ENCODE measurements at places on chromosomes 12 and 14.

DNA sequence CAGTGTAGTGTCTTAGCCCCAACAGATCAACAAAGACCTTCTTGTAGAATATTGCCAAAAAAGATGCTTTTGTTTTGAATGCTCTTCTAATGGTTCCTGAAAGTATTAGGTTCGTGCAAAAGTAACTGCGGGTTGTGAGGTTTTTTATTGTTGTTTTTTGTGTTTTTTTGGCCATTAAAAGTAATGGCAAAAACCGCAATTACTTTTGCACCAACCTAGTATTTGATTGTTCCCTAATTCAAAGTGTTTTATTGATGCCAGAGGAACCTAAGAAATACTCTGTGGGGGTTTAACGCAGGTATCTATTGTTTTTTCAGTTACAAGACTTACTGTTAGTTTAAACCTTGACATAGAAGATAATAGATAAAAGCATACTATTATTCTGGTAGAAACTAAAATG is 150.8 kb upstream of the DAAM1 start:
- DNase-seq = no peak

GRCh38 chr12:1527789-1528188 is 66.6 kb downstream of the FBXL14 start:
- no peak for DNase-seq

GRCh38 chr12:22180705-22181104 is 134.7 kb downstream of the CMAS start:
- DNase-seq = no peak

DNA sequence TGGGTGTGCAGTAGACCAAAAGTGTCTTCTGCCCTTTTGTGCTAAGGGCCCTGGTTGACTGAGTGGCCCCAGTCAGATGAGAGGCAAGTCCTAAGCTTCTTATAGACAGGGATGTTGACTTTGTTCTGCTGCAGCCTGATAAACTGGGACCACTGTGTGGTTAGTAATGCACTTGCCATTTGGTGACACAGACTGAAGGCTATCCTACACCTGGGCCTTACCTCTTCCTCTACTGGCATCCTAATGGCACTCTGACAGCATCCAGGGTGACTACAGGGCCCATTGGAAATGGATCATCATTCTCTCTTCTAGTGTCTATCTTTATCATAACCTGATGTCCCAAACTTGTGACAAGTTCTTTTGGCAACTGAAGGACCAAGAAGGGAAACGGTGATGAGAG is 3.3 kb downstream of the SDR39U1 start:
- no peak for DNase-seq

- DNase-seq = no peak
Measured at GRCh38 chr12:58881816-58882215, 38.5 kb downstream of the LRIG3 start.

DNA sequence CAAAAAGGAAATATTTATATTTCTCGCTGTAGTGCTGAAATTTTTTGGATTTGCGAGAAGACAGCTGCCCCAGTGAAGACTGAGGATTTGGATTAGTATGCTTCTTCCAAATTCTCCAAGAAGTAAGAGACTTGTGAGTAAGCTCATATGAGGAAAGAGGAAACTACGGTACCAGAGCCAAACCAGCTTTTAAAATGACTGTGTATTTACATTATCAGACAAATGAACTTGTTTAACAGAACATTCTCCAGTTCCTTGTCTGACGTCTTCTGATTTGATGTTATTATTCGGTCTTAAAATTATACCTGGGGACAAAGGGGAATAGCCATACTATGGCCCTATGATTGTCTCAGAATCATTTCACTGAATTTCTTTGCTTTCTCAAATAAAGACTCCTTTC is 8.0 kb downstream of the CLEC12B start:
- DNase-seq = no peak

DNA sequence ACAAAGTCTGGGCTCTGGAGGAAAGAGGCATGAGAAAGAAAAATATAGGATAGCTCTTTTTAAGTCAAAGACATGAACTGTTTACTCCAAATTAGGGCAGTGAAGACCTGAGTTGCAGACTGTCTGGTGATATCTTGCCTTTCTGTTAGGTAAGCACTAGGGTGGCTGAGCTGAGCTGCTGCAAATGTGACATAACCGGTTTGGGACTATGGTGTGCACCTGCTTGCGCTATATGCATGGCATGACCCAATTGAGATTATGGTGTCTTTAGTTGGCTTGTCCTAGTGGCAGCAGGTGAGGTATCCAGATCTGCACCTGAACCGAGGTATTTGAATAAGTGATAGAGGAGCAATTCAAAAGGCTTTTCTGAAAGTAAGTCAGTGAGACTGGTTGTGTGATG is 345.6 kb downstream of the APAF1 start:
- no peak for DNase-seq

GRCh38 chr12:116213885-116214527 is 63.5 kb downstream of the MED13L start:
- no peak for DNase-seq

DNA sequence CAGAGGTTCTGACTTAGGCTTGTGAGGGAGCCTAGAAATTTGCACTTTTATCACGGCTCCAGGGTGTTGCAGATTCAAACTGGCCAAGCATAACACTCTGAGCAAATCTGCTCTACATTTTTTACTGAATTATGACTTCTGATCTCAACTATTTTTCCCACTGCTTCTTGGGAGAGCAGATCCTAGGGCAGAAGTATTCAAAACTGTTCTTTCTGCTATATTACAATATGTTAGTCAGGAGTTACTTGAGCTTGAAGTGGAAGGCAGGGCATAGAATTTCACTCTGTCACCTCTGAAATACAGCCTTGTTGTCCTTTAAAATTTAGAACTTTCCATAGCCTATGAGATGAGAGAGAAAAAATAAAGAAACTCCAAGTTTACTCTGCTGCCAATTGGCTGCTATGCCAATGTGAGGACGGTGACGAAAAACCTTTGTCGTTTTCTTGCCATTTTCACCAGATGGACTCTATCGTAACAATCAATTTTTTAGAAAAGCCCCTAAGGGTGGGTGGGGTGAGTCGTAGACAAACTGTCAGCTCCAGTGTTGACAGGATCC is 16.4 kb upstream of the KERA start:
- no peak for DNase-seq

Data from fibroblast of the conjunctiva (primary cell).